ENCODE measurements at places on chromosomes 5 and 9.

DNA sequence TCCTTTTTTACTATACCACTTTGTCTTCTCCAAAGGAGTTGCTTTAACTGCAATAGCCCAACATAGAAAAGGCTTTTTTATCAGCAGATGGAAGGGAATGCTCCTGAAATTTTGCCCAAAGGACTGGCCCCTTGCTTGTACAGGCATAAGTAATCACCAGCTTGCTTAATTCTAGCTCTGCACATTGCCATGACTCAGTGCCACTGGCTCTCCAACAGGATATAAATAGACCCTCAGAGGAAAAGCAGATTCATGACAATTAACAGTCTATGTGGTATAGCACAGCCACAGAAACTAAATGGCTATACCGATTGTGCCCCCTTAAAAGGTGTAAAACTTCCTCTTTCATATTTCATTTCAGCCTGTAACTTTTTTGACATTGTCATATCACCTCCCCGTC, 227.0 kb downstream of the ZNF608 start:
- DNase-seq: no peak

DNA sequence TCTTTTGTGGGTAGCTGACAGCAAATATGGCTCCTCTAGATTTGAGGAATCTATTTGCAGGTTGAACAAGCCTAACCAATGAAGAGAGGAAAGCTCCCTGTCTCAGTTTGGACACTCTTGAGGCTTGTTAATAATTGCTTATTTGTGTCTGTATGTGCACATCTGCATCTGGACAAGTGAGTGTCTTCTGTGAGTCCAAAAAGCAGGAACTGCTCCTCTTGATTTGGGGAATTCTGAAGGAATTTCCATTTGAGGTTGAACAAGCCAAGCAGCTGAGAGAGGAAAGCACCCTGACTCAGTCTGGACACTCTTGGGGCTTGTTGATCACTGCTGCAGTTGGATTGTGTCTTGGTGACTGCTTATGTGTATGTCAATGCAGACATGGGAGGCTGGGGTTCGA, 211.6 kb downstream of the DTWD2 start:
- no peak for DNase-seq

GRCh38 chr5:63249960-63250359, 671.3 kb downstream of the LRRC70 start:
- no peak for DNase-seq

DNA sequence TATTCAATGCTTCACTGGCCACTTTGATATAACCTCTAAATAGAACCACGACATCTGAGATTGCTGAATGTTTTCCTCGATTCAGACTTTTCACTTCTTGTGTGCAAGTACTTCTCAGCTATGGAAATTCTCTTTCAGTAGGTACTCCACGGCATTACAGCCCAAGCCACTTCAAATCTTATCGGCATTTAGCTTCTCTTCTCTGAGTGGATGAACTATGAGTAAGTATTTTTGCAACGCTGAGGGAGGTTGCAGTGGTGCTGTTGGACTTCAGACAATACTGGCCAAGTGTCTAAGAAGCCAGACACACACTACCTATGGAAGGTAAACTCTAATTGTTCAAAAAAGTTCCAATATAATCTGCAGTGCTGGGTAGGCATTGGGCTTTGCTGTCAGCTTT, 60.1 kb downstream of the FBN2 start:
- no peak for DNase-seq

GRCh38 chr5:111063709-111064322, 7.7 kb upstream of the TSLP start:
- no peak for DNase-seq

DNA sequence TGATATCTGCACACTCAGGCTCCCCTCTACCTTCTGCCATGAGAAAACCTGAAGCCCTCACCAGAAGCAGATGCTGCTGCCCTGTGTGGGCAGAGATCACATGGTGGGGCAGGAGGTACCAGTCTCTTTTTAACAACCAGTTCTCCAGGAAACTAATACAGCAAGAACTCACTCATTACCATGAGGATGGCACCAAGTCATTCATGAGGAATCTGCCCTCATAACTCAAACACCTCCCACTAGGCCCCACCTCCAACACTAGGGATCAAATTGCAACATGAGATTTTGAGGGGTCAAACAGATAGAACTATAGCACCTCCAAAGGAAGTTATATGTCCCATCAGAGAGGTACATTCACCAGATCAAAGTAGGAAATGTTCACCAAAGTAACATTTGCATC, 136.3 kb upstream of the SHB start:
- DNase-seq: no peak

GRCh38 chr5:125278711-125279110, 532.3 kb upstream of the ZNF608 start:
- no peak for DNase-seq

DNA sequence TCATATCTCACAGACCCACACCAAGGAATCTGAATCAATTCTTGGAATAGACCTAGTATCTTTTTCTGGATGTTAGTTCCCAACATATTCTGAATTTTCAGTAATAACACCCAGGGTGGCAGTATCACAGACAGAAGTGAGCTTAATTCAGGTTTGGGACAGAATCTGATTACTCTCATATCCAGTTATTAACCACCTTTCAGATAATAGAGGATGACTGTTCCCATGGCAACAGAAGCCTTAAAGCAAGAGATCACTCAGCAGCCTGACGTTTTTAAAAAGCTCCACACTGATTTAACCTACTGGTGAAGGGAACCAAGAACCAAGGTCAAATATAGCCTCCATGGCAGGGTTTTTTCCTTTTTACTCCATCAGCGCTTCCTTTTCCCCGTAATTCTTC, 68.4 kb downstream of the ACTBL2 start:
- no peak for DNase-seq

DNA sequence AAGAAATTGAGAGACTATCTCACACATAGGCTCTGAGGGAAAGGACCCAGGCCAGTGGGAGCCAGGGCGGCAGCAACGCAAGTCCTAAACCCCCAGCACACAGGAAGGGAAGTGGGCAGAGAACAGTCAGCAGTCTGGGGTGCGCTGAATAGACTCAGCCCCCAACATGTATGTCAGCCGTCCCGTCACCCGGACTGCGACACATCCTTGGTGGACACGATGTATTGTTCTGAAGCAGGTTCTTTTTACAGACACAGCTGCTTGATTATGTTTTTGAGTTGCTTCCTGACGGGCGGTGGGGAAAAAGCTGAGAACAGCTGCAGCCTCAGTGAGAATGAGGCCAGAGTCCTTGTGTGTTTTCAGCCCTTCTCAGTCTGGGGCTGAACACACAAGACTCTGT, 64.1 kb upstream of the CXCL14 start:
- DNase-seq: no peak

DNA sequence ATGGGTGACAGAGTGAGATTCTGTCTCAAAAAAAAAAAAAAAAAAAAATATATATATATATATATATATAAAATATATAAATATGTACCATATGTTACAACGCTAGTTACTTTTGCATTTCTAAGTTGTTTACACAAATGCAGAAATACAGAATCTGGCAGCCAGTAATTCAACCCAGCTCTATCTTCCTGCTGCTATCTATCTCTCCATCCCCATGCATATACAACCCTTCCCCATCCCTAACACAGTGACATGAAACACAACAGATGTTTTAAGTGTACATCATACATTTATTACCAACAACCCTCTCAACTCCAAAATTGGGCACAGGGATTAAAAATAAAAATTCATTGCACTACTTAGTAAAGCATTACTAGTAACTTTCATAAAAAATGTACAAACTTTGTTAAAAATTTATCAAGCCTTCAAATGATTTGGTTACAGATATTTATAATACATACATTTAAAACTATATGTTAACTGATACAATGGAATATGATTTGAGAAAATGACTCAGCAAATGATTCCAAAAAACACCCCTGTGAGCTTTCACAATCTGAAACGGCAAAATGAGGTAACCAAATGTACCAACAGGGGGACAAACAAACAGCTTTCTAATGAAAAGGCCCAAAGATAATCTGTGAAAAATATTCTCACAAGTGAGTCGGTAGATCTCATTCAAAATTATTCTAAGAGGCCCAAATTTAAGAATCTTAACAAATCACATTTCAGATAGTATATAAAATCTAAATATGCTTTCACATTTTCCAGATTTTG, 63.8 kb downstream of the RNF38 start:
- no peak for DNase-seq

DNA sequence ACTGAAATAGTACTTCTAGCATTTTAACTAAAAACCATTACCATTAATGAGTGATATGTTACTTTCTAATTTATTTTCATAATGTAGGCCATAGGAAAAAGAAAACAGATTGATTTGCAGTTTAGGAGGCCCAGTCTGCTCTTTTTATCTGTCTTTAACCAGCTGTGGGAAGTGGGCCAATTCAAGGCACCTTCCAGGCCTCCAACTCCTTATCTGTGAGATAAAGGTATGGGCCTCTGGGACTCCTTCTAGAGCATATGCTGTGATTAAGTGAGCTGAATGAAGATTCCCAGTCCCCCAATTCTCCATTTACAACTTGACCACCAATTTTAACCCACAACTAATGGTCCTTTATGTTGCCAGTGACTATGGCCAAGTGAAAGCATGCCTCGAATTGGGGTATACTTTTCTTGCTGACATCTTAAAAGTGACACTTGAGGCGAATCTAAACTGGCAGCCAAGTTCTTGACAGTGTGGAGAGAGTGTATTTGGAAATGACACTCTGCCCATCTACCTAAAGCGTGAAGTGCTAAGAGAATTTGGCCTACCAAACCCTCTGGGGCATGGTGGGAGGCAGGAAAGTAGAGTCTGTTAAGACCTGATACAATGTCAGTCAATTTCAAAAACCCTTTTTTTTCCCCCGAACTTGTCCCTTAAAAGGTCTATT, 88.3 kb downstream of the PIK3R1 start:
- no peak for DNase-seq

DNA sequence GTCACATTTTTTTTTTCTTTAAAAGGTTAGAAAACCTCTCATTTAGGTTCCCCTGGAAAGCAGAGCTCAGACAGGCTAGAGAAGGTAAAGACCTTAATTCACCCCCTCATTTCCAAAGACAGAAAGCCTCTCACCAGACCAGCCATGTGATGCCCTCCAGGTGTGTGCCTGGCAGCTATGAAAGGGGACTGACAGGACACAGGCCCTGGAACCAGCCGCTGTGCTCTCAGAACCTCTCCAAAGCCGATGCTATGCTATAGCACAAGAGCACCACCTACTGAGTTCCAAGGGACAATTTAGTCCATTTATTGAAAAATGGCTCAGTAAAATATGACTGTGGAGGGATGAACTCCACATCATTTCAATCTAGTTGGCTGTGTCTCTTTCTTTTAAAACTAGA, 48.8 kb downstream of the FANCC start:
- no peak for DNase-seq

- DNase-seq: no peak
Measured at GRCh38 chr9:123745933-123746332, 184.0 kb downstream of the DENND1A start.

GRCh38 chr5:137516961-137517360, 17.8 kb upstream of the SPOCK1 start:
- no peak for DNase-seq

DNA sequence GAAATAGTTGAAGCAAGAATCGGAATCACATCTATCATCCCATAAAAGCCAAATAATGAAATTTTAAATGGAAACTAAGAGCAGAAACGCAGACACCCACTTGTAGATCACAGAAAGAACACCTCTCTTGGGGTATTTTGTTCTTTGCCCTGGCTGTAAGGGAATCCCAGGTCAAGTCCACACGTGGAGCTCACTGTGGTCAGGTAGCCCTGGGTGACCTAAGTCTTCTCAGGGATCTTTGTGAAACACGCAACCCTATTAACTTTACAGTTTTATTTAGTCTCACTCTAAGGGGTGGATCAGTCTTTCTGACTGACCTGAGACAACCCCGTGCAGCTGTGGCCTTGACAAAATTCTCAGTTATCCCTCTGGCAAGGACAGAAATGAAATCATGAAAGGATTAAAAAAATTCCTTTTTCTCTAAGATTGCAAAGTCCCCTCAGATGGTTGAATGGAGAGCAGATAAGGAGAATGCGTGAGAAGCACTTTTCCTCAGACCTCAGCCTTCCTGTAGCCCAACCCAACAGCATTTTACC, 111.6 kb downstream of the NREP start:
- DNase-seq: no peak

- no peak for DNase-seq
Measured at GRCh38 chr5:96036301-96036700, 74.7 kb upstream of the ELL2 start.

GRCh38 chr5:67291066-67291465, 94.5 kb upstream of the CD180 start:
- no peak for DNase-seq

GRCh38 chr5:11143456-11144267, 382.6 kb upstream of the DAP start:
- no peak for DNase-seq

DNA sequence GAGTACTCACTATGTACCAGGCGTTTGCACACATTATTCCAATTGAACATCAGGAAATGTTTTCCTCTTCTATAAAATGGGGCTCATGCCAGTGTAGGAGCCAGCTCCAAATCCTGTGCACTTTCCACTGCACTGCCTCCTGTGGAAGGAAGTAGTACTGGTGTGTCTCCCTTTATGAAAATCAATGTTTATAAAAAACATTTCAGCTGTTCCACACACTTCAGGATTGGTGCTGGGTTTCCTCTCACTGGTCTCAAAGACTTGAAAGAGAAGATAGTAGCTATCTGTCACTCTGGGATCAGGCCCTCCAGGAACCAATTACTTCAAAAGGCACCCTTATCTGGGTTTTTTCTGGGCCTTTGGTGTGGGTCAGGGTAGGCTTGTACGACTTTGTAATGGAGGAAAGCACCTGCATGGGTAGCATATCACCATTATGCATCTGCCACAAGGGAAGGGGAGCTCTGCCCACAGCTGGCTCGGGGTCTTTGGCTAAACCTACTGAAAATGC, 32.5 kb downstream of the RAB14 start:
- no peak for DNase-seq

DNA sequence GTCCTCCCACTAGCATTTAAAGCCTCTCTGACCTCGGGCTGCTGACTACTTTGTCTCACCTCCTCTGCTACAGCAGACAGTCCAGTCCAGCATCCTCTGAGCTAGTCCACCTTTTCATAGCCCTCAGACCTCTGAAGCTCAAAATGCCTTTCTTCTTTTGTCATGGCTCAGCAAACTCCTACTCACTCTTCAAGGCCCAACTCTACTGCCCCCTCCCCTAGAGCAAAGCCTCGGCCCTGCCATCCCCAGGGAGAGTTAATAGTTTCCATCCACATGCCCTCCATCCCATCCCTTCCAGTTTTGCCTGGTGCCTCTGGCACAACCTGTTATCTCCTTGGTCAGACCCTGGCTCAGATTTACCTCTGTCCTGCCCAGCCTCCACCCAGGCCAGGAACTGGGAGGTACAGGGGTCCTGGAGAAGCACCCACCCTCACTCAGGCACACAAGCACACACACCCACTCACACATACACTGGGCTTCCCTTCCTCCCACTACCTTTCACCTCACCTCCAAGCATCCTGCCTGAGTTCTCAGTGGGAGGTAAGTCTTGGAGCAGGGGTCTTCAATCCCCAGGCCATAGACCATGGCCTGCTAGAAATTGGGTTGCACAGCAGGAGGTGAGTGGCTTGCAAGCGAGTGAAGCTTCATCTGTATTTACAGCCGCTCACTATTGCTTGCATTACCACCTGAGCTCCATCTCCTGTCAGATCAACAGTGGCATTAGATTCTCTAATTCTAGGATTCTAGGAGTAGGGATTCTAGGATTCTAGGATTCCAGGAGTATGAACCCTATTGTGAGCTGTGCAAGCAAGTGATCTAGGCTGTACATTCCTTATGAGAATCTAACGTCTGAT, 18.1 kb downstream of the PDLIM4 start:
- no peak for DNase-seq

All from Right ventricle myocardium inferior (tissue), 1 donor.